ENCODE measurements at places on chromosomes 2 and 18.

GRCh38 chr2:98346311-98347236, at the start of gene CNGA3:
Gene CNGA3 (plus strand): TSS chr2:98346456. CDS start chr2:98369976, 23,520 bp downstream.
- no peak for DNase-seq

DNA sequence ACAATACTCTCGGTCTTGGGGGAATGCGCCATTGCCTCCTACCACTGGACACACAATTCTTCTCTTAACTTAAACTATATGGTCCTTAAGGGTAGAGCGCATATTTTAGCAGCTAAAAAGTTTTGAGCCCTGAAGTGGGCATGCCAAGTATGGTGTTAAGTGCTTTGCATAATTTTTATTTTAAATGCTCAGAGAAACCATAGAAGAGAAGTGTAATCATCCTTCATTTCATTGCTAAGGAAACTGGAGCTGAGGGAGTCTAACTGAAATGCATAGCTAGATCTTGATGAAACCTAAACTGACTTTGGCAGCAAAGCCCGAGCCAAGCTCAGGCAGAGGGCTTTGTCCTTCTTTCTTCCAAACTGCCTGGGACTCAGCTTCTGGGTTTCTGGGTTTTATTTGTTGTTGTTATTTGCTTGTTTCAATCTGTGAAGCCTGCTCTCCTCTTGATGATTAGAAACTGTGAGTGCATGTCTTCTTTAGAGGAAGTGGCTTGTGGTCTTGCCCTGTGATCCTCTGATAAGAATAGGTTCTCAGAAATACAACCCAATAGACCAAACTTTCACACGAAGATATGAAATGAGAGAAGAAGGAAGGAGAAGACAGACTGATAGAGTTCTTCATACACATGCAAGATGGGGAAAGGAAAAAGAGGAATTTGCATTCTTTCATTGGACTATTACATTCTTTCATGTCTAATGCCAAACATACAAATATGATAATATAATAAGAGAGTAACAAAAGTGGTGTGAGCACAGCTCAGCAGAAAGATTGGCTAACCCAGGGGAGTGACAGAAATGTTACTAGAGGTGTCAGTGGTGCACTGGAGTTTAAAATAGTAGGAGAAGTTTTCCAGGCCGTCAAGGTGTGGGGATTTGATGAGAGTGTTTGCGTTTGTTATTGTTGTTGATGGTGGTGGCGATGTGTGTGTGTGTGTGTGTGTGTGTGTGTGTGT, 7.5 kb upstream of the RNF144A start:
- DNase-seq = no peak

DNA sequence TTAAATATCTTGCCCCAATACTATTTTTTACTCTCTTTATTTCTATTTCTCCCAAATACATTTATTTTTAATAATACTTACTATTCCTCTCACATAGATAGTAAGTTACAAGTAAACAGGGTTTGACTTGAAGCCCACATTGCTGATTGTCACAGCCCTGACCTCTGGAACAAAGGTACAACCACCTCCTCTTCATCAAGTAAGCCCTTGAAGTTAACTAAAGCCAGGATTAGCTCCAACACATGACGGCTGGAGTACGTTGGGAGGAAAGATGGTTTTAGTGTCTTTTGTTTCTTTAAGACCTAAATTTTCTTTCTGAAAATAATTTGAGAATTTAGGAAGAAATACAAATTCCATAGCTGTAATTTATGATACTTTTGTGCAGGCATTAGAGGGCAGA, 949 bp downstream of the MYOM1 start:
- DNase-seq = no peak

DNA sequence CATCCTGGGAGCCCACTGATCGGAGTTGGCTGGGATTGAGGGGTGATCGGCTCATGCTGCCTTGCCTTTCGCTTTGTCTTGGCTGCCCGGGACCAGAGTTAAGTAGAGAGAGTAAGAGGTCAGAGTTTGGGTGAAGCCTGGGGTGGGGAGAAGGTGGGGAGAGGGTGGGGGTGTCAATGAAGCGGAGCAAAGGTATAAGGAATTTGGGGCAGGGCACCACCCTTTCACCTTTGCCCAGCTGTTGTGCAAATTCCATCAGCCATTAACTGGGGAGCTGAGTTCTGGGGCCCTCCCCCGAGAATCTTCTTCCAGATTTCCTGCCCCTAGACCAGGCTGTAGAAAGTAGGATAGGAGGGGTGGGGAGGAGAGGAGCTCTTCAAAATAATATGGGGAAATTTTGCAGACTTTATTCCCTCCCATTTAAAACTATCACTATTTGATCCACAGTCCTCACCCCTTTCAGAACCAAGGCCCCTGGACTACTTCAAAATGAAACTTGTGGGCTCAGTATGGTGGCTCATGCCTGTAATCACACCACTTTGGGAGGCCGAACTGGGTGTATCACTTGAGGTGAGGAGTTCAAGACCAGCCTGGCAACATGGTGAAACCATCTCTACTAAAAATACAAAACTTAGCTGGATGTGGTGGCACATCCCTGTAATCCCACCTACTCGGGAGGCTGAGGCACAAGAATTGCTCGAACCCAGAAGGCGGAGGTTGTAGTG, at the start of gene SLC23A3:
TSS of gene SLC23A3 (minus strand) at position 100 of the 725 bp plus-strand sequence. CDS start at position 55, 45 bp downstream.
- DNase-seq = no peak

GRCh38 chr2:14804902-14805301, 172.4 kb downstream of the LRATD1 start:
- no peak for DNase-seq

Measured in Panc1 (cell line).